ENCODE measurements at places on chromosomes 6 and 20. TPM values are rescaled to one million over a fixed set of nuclear protein-coding genes. Genes with fewer than 3 reads are reported as not detected.

GRCh38 chr6:50663806-50664205 lies 49.5 kb upstream of the TFAP2D start:
- DNase-seq, result no peak
- H3K36me3 ChIP-seq, result no peaks in the 10 kb centered on the region
- no peak overlapping the region for H3K4me3 ChIP-seq
- H3K27me3 ChIP-seq, result peaks cover 7% of the 10 kb centered on the region

DNA sequence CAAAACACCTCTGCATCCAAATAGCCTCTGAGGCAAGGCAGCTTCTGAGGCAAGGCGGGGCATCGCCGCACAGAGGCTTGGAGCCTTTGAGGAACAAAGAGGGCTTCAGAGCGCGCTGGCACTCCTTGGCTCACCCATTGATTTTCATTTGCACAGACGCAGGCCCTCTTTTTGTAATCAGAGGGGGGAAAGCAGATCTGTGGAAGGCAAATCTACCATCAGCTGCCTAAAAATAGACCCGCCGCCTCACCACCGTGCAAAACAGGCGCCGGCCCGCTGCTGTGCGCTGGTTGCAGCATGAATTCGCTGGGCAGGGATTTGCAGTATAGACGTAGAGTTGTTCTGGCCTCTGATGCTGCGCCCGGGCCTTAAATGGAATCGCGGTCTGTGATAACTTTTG lies 69.9 kb upstream of the STMND1 start:
- peaks cover 20% of the 10 kb centered on the region for H3K4me1 ChIP-seq
- H3K4me3 ChIP-seq, result no peak overlapping the region
- no peak for DNase-seq
- no peak overlapping the region for H3K27ac ChIP-seq
- no peaks in the 10 kb centered on the region for H3K27me3 ChIP-seq
- H3K36me3 ChIP-seq, result no peaks in the 10 kb centered on the region

DNA sequence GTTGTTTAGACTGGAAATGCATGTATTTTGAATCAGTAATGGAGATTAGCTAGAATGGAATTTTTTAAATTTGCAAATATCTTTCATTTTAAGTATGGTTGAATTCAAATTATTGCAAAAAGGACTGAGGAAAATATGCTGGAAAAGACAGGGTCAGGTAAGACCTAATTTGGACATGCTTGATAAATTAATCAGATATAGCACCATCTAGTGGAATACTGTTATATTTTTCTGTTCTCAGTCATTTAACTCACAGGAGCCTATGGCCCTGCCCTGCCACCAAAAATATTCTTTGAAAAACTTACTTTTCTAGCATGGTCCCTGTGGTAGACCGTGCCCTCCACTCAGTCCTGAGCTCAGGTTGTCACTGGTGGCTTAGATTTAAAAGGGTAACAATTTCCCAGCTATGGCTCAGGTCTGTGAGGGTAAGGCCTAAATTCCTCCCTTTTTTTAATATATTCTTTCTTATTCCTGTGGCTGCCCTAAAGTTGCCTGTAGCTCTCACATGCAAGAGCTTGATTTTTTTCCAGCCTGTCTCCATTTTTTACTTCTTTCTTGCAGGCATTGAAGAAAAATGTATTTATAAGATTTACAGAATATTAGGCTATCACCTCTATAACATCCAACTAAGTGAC lies 25.3 kb upstream of the KIAA1586 start:
- DNase-seq, result no peak
- H3K36me3 ChIP-seq, result no peaks in the 10 kb centered on the region
- H3K27me3 ChIP-seq, result no peaks in the 10 kb centered on the region
- H3K4me1 ChIP-seq, result no peaks in the 10 kb centered on the region

- H3K27ac ChIP-seq, result no peak overlapping the region
- H3K27me3 ChIP-seq, result no peaks in the 10 kb centered on the region
- H3K4me1 ChIP-seq, result no peaks in the 10 kb centered on the region
- H3K36me3 ChIP-seq, result no peaks in the 10 kb centered on the region
- no peak overlapping the region for H3K4me3 ChIP-seq
Observed at GRCh38 chr6:46925563-46926253, 4.0 kb upstream of the ADGRF5 start.

RFX6 gene
- total RNA-seq, result 23.9 TPM

BPIFA1 gene
- total RNA-seq, result 0.69 TPM

CDC5L gene
- total RNA-seq, result 23.3 TPM

ROMO1 gene
- 131 TPM for total RNA-seq

FAM209B gene
- total RNA-seq, result not detected
